ENCODE measurements at places on chromosomes 4 and X.

DNA sequence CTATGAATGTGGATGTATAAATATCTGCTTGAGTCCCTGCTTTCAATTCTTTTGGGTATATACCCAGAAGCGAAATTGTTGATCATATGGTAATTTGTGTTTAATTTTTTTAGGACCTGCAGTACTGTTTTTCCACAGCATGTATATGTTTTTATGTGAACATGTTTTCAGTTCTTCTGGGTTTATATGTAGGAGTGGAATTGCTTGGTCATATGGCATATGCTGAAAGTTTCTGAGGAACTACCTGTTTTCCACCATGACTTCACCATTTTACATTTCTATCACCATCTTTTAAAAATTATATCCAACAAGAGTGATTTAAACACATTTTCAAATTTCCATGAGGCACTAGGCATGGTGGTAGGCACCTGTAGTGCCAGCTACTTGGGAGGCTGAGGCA is 8.2 kb downstream of the PPAT start:
- no peak for DNase-seq

- DNase-seq, result peak; percentile 81
Measured at GRCh38 chr4:182478475-182478874, 235.3 kb downstream of the TENM3 start.

GRCh38 chr4:7103607-7104365 is 35.9 kb upstream of the GRPEL1 start:
- DNase-seq, result no peak

GRCh38 chr4:44186096-44186849 is 262.3 kb downstream of the KCTD8 start:
- no peak for DNase-seq

- peak; percentile 46 for DNase-seq
Measured at GRCh38 chr4:143352720-143353119, 16.0 kb downstream of the GAB1 start.

- no peak for DNase-seq
Measured at GRCh38 chr4:92231511-92231910, 72.3 kb upstream of the GRID2 start.

- DNase-seq, result no peak
Measured at GRCh38 chr4:138889216-138889615, 126.4 kb upstream of the NOCT start.

GRCh38 chr4:75042601-75043208 is 109.8 kb downstream of the PARM1 start:
- DNase-seq, result no peak

- DNase-seq, result no peak
Measured at GRCh38 chr4:159480826-159481225, 377.9 kb downstream of the RAPGEF2 start.

DNA sequence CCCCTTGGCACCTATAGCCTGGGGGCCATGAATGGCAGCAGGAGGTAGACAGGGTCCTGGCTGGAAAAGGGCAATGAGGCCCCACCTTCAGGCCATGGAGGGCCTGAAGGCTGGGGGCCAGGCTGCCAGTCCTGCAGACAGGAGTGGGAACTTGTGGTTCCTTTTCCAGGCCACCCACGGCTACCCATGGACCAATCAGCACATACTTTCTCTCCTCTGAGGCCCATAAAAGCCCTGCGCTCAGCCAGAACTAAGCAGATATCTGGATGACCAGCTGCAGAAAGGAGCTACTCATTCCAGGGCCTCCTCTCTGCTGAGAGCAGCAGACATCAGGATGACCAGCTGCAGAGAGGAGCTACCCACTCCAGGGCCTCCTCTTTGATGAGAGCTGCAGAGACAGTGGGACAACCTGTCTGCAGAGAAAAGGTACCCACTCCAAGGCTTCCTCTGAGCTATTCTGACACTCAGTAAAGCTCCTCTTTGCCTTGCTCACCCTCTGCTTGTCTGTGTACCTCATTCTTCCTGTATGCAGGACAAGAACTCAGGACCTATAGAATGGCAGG is 67.2 kb downstream of the NAA11 start:
- DNase-seq, result no peak

DNA sequence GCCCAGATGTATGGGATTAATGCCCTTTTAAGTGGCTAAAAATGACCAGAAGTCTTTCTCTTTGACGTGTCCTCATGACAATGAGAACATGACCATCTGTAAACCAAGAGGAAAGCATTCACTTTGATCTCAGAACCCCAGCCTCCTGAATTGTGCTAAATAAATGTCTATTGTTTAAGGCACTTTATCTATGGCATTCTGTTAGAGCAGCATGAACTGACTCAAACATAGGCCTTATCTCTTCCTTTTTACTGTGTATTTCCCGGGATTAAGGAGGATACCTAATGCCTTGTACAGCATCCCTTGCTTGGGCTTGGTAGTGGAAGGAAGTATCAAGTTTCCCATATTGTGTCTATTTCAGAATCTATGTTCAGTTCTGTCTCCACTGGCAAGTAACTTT is 47.2 kb upstream of the HS3ST1 start:
- DNase-seq, result no peak

GRCh38 chrX:107747596-107748161 is 27.9 kb downstream of the TSC22D3 start:
- DNase-seq, result no peak

DNA sequence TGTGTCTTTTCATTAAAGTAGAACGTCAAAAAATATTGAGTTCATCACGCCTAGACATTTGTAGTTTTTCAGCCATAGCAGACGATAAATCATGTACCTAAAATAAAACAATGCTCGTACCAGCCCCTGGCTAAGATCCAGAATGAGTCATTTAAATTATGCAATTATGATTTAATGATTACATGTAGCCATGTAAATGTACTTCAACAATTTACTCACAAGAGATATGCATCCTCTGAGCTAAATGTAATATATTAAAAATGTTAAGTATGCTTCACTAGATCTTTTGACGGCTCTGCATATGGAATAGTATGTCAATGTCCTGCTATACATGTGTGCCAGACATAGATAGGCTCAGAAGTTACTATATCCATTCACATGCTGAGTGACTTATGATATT is 1077.8 kb downstream of the ARAP2 start:
- DNase-seq, result no peak

GRCh38 chrX:7045238-7045955 is 102.1 kb upstream of the STS start:
- DNase-seq, result no peak

DNA sequence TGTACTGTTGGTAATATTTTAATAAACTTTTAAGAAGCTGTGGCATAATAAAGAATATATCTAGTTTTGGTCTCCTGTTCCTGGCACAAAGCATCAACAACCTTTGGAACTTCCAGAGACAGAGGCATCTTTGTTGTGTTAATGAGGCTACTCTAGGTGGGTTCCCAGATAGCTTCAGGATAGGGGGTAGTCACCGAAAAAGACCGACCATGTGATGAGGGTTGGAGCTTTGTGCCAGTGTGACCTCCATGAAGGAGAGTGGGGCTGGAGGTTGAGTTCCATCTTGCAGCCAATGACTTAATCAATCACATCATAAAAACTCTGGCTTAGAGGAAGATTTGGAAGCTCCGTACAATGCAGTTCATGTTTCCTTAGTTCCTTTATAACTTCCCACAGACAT is 9.9 kb downstream of the PPAT start:
- no peak for DNase-seq

DNA sequence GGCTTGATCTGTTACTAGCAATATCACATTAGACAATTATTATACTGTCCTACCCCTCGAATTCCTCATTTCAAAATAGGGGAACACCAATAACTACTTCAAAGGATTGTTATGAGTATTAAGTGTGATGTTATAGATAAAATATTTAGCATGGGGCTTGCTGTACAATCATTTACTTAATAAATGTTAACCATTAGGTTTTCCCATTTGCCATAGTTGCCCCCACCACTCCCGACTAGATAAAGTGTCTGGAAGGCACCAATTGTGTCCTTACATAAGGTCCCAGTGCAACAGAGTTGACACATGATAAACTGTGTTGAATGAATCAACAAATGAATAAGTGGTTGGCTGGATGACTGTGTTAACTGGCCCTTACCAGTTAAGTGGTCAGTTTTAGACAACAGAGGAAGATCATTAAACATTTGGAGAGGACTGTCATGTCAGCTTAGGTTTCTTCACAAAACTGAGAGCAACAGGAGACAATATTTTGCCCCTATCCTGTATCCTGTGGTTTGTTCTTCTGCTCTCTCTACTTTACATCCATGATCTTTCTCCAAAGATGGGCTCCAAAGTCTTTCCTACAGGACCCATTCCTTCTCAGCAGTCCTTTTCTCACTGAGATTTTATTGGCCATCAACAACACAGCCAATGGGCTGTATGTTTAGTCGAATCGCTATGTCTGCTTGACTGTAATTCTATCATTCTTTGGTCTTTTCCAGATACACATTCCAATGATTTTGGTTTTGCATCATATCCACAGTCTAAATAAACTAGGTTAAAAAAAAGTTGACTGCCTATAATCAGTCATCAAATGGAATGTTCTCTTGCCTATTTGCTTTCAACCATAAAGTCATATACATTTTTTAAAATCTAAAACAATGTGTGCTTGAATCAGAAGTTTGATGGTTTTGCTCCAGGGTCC is 74.4 kb downstream of the RNF150 start:
- DNase-seq, result no peak

GRCh38 chrX:69177511-69178162 is 12.4 kb upstream of the PJA1 start:
- DNase-seq, result no peak

GRCh38 chr4:2948895-2949781 is 14.1 kb downstream of the NOP14 start:
- peak; percentile 64 for DNase-seq

DNA sequence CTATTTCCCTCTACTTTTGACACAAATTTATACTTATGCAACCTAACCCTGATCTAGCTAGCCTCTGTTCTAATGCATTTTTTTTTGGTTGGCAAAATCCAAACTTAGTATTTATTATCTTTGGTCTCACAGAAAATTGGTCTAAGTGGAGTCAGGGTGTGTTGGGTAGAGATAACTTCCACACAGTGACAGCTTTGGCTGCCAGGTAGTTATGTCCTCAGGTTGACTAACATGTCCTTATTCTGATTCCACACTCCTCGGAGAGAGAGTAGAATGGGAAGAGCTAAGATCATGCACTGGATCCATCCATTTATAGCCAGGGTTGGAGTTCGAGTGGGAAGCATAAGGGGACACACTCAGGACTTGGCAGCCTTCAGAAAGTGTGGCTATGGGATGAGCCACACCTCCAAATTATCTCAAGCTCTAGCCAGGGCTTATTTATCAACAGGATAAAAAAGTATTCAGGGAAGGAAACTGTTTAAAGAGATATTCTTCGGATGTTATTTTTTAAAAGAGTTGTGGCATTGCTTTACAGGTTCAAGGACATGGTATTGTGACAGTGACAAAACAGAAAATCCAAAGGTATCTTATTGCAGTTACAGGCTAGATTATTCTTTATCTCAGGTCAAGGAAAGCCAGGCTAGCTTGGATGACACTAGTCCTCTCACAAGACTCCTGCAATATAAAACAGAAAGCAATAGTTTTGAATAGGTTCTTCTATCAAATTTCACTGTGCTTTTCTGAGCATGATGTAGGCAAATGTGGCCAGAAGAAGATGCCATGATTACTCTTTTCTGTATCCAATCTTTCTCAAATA is 51.5 kb downstream of the NPY1R start:
- no peak for DNase-seq

GRCh38 chrX:120090208-120090607 is 12.7 kb upstream of the RHOXF2B start:
- peak; percentile 10 for DNase-seq

- DNase-seq, result no peak
Measured at GRCh38 chr4:107006218-107006617, 29.9 kb downstream of the DKK2 start.

DNA sequence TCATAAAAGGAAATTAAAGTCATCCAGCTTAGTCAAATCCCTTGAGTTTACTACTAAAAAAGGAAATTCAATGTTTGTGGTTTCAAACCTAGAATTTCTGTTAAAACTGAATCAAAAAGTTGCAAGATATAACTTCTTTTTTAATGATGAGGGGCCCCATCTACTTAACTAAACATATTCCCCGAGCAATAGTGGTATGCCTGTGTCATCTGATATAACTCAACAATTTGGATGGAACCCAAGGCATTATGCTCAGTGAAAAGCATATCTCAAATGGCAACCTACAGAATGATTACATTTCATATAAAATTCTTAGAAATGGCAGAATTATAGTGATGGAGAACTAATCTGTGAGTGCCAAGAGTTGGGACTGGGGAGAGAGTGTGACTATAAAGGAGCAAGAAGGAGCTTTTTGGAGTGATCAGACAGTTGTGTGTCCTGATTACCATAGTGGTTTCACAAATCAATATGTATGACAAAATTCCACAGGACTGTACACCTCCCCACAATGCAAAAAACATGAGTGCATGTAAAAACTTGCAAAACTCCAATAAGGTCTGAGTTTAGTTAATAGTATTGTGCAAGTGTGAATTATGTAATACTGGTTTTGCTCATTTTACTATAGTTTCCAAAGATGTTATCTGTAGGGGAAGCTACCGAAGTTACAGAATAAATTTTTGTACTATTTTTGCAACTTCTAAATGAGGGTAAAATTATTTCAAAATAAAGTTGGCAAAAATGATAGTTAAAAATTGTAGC is 323.2 kb downstream of the ARHGAP24 start:
- DNase-seq, result peak; percentile 61

DNA sequence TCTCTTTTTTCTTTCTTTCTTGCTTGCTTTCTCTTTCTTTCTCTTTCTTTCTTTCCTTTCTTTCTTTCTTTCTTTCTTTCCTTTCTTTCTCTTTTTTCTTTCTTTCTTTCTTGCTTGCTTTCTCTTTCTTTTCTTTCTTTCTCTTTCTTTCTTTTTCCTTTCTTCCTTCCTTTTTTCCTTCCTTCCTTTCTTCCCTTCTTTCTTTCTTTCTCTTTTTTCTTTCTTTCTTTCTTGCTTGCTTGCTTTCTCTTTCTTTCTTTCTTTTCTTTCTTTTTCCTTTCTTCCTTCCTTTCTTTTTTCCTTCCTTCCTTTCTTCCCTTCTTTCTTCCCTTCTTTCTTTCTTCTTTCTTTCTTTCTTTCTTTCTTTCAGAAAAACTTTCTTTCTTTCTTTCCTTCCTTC is 108.1 kb upstream of the SHOX start:
- DNase-seq, result no peak

DNA sequence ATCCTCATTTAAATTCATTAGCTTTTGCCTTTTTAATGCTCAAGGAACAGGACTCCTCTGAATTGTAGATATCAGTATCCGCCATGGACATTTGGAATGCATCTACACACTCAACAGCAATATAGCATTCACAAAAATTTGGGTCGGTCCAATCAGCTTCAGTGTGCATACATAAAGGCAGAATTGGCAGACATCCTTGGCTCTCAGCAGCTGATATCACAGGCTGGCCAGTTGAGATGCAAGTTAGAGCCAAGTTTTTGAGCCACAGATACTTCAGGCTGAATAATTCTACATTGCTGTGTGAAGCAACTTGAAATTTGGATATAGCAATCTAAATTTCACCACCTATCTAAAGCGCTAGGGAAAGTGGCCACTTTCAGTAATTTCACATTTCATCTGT is 821.1 kb downstream of the PCDH19 start:
- no peak for DNase-seq

All from hematopoietic multipotent progenitor cell treated with erythropoietin and hydrocortisone succinate and interleukin-3 and kit ligand, for 4 days (in vitro differentiated cells).